Activated naive CD4-positive, alpha-beta T cell treated with Interleukin-2 at 50 U/mL for 16 hours (primary cell): ENCODE measurements at places on chromosomes 1 and 21.

DNA sequence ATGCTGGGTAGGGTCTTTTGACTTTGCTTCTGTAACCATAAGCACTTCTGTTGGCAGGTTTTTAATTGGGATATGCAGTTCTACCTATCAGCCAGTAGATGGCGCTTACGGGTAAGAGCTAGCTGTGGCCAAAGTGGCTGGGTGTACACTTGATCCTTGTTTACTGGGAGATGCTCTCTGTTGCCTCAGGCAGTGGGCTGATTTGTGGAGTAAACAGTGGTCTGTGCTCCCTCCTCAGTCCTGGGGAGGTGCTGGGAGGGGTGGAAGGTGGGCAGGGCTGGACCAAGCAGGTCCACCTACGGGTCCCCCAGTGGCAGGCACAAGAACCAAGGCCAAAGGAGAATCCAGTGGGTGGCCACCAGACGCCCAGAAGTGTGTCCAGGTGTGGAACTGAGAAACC is 43.4 kb downstream of the RALGPS2 start:
- DNase-seq: no peak

DNA sequence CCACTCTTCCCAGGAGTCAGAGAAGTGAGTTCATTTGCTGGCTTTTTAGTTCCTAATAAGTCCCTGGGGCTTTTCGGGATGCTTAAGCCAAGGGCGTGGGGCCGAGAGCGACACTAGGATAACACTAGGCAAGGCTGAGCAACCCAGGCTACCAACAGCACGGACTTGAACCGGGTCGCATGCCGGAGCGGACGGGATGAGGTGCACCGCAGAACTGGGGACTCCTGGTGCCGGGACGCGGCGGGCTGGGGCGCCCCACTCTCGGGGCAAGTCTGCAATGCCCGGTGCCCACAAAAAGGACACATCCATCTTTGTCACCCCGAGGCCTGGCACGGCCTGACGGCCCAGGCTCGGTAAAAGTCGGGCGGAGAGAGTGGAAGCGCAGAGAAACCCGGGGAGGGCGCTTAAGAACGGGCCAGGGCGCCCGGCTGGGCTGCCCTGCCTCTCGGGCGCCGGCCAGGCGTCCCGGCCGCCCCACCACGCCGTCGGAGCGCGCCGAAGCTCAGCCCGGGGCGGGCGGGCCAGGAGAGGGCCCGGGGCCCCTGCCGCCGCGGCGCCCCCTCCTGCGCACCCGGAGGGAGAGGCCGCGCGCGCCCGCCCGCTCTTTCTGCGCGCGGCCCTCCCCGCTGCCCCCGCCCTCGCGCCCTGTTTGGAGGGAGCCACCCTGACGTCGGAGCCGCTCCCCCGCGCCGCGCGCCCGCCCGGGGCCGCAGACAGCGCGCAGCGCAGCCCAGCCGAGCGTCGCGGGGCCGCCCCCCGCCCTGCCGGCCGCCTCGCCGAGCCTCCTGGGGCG is at the start of gene NBL1:
NBL1 (plus strand) TSS at position 710 of the 793 bp plus-strand sequence. CDS start 10,720 bp downstream, outside the sequence.
- peak; percentile 79 for DNase-seq

GRCh38 chr1:13826591-13826990 is 126.6 kb downstream of the PRDM2 start:
- DNase-seq: no peak

DNA sequence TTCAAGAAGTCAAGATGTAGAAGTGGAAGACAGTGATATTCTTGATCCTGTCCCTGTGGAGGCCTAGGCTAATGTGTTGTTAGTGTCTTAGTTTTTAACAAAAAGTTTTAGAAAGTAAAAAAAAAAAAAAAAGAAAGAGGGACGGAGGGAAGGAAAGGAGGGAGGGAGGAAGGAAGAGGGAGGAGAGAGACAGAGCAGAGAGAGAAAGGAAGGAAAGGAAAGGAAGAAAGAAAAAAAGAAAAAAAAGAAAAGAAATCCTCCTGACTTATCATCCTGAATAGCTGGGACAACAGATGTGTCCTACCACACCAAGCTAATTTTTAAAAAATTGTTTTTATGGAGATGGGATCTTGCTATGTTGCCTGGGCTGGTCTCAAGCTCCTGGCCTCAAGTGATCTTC is 24.6 kb downstream of the PHACTR4 start:
- DNase-seq: no peak

DNA sequence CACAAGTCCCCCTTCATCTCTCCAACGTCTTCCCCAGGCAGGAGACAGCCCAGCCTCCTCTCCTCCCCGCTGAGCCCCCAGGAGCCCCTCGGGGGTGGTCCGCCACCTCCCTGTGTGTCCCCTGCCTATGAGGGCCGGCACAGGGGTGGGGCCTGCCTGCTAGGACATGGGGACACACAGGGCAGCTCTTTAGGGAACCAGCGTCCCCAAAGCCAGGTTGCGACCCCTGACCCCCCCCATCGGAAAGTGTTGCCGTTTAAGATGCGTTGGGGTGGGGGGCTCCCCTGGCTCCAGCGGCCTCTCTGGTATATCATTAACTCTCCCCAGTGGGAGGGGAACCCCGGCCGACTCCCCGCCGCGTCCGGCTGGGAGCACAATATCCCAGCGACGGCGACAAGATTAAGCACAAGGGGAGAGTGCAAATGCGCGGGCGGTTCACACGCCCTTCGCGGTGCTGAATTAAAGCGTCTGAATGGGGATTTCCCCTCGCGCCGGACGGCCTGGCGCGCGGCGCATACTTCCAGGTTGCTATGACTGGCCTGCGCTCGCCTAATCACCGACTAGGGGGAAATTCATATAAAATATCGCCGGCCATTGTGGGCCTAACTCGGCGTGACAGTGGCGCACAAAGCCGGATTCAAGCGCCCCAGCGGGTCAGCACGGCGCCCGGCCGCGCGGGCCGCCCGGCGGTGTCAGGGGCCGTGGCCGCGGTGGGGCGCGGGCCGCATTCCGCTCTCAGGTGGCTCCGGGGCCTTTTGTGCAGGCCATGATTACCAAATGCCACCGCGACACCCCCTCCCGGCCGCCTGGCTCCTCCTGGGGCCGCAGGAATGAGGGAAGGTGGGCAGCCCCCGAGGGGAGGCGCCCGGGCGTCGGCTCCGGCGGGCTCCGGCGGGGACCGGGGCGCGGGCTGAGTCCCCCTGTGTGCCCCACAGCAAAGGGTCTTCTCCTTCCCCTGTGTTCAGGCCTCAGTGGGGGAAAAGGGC is 30.9 kb downstream of the WNT3A start:
- DNase-seq: peak; percentile 37

GRCh38 chr1:89758156-89758555 is 62.7 kb upstream of the LRRC8D start:
- no peak for DNase-seq
